Fibroblast of skin of left quadriceps (primary cell): ENCODE measurements at places on chromosomes 6 and 20.

- no peak for DNase-seq
These were observed 517.4 kb upstream of the JARID2 start for GRCh38 chr6:14728396-14729024.

DNA sequence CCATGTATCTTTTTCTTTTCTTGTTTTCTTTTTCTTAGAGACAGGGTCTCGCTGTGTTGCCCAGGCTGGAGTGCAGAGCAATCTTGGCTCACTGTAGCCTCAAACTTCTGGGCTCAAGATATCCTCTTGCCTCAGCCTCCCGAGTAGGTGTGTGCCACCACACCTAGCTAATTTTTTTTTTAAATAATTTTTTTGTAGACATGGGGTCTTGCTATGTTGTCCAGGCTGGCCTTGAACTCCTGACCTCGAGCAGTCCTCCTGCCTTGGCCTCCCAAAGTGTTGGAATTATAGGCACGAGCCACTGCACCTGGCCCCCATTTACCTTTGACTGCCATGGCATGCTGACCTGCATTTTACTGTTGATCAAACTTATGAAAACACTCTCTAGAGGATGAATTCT lies 198.6 kb downstream of the SOX4 start:
- DNase-seq = no peak

DNA sequence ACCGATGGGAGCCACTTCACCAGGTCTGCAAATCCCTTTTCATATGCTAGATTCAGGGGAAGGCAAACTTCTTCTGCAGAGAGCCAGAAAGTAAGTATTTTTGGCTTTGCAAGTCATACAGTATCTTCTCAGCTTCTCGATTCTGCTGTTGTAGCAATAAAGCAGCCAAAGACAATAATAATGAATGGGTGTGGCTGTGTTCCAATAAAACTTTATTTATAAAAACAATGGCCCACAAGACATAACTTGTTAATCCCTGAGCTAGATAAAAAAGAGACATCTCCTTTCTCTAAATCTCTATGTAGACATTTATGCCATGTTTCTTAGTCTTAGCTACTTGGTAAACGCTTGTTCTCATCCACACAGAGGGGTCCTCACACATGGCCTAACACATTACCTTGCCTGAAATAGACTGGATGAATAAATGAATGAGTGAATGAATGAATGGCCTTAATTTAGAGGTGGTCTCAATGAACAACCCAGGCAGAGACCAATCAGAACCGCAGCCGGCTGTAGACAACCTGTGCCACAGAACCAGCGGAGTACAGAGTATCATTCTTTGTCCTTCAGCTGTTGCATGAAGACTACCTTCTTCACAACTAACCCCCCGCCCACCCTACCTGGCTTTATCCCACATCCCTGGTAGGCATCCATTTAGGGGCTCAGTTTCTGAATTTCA lies 13.5 kb upstream of the PREX1 start:
- DNase-seq = no peak

GRCh38 chr20:55095745-55096400 lies 620.5 kb downstream of the DOK5 start:
- DNase-seq = no peak

GRCh38 chr20:42613076-42613475 lies 576.6 kb downstream of the PTPRT start:
- no peak for DNase-seq
